C1 segment of cervical spinal cord (tissue), 14 donors: ENCODE measurements at places on chromosomes 7 and 10.

DNA sequence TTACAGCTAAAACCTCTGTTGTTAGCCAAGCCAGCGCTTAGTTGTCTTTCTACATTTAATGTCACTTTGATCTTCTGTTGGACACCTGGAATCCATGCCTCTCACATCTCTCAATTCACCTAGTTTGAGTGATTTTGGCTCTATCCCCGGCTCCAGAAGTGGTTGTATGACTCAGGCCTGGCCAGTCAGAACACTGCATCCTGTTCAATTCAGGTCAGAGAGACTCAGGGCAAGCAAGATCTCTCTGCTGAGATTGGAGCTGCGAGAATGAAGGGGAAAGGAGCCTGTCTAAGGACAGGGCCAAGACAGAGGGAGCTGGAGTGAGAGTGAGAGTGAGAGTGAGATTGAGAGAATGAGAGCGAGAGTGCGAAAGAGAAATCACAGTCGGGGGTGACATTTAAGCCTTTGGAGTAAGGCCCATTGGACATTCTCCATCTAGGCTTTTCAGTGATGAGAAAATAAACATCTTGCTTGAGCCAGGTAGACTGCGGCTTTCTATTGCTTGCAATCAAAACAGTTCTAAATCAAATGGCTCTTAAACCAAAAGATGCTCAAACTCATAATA, 83.3 kb upstream of the DYNC1I1 start:
- DNase-seq: no peak

DNA sequence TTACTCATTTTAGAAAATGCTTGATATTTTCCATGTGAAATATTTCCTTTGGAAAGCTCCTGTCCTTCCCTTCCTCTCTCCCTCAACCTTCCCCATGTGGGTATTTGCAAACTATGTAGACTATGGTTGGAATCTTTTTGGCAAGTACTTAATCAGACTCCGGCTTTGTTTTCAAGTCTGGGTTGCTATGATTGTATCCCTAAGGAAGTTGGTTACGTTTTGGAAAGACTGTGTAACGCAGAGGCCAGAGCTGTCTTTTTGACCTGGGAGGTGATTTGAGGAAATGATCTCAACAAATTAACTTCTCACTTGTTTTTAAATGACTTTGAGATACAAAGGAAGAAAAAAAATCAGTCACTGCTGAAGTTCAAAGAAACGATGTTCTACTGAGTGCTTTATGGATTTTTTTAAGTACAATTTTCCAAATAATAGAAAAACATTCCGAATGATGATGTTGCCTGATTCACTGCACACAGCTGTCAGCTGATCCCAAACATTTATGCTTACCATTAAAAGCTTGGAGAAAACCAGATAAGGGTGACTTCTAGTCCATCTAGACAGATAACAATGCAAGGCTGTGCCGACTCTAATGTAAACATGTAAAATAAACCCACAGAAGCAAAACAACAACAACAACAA, 145.5 kb upstream of the CELF2 start:
- no peak for DNase-seq

DNA sequence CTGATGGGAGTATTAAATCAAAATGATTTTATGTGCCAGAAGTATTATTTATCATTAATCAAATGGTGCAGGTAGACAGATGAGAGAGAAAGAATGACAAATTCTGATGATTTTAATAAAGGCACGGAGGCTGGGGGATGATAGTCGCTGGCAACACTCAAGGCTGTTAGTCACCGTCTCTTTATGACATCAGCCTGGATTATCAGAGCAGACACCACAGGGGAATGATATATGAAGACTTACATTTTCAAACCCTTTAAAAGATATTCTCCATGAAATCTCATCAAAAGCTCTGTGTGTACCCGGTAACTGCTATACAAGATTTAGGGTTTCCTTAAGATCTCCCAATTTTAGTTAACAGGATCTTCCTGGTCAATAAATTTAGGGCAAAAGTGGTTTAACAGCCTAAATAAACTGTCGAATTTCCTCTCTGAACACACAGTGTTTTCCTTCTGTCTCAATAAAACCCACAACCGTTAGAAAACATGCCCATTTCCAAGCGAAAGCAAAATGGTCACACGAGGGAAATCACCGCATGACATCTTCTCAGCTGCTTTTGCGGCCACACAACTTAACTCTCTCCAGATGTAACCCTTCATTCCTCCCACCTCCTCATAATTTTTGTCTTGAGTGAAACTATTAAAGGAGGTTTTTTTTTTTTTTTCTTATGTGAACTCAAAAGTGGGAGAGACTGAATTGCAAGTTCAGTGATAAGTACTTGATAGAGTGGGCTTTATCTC, 133.2 kb upstream of the FAM171A1 start:
- no peak for DNase-seq

DNA sequence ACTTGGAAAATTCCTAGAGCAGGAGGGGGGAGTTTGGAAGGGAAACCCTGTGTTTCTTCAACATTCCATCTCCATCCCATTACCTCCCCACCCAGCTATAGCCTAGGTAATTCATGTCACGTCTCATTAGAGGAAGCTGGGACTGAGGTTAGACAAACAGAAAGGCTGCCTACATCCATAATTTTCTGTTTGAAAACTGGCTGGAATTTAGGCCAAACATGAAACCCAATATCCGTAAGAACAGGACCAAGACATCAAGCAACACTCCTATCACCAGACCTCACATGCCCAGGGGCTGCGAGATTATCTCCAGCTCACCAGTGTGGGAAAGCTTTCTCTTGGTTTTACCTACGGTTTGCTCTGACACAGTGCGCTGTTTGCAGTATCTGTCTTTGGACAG, 316.3 kb downstream of the FRMD4A start:
- DNase-seq: no peak

- no peak for DNase-seq
Measured at GRCh38 chr7:139767561-139767982, 10.2 kb downstream of the HIPK2 start.

GRCh38 chr7:18900803-18901202, 216.6 kb downstream of the TWIST1 start:
- DNase-seq: no peak

- no peak for DNase-seq
Measured at GRCh38 chr7:119010635-119011034, 786.1 kb downstream of the ANKRD7 start.

DNA sequence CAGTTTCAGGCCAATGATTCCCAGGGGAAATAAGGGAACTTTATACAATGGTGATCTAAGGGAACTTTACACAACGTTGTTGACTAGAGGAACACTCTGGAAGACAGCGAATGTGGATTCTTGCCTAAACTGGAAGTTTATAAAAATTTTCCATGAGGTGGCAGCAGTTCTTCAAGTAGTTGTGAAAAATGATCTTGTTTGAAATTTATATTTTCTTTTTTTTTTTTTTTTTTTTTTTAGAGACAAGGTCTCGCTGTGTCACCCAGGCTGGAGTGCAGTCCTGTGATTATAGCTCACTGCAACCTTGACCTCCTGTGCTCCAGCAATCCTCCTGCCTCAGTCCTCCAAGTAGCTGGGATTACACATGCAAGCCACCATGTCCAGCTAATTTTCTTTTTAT, 32.1 kb upstream of the GTF2I start:
- no peak for DNase-seq
